ENCODE measurements at places on chromosomes 2 and 18. TPM values are rescaled to one million over a fixed set of nuclear protein-coding genes. Genes with fewer than 3 reads are reported as not detected.

DNA sequence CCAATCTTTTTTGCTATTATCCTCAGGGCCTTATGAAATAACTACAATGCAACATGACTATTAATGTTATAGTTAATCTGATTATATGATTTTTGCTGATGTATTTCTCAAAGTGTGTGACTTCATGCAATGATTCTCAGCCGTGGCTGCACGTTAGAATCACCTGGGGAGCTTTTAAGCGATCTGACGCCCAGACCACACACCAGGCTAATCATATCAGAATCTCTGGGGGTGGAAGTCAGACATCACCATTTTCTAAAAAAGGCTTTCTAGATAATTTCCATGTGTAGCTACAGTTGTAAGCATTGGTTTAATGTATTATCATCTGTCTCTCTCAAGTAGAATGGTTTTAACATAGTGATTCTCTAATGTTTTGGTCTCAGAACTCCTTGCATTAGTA lies 5.5 kb upstream of the QPCT start:
- no peaks in the 10 kb centered on the region for H3K36me3 ChIP-seq
- no peaks in the 10 kb centered on the region for H3K27me3 ChIP-seq
- DNase-seq, result no peak
- H3K27ac ChIP-seq, result no peak overlapping the region

DNA sequence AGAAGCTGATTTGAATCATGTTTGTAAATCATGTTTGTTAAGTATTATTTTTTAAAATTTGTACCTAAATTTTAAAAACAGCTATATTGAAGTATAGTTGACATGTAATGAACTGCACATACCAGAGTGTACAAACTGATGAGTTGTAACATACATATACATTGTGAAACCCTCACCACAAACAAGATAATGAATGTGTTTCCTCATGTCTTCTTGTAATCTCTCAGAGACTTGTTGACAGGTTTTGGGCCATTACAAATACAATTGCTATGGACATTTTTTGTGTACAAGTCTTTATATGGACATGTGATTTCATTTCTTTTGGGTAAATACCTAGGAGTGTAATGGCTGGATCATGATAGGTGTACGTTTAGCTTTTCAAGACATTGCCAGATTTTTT lies 21.5 kb downstream of the WDR43 start:
- H3K4me3 ChIP-seq, result no peak overlapping the region
- peaks cover 65% of the 10 kb centered on the region for H3K36me3 ChIP-seq
- no peaks in the 10 kb centered on the region for H3K4me1 ChIP-seq

GRCh38 chr2:215979620-215980019 lies 33.7 kb downstream of the MREG start:
- H3K27me3 ChIP-seq, result no peaks in the 10 kb centered on the region
- H3K4me1 ChIP-seq, result no peaks in the 10 kb centered on the region
- no peak for DNase-seq
- H3K36me3 ChIP-seq, result no peaks in the 10 kb centered on the region
- no peak overlapping the region for H3K4me3 ChIP-seq
- no peak overlapping the region for H3K27ac ChIP-seq

- no peak overlapping the region for H3K4me3 ChIP-seq
- H3K27me3 ChIP-seq, result no peaks in the 10 kb centered on the region
- no peaks in the 10 kb centered on the region for H3K36me3 ChIP-seq
Measured at GRCh38 chr2:212549941-212550340, 11.3 kb upstream of the ERBB4 start.

- H3K27me3 ChIP-seq, result no peaks in the 10 kb centered on the region
- H3K27ac ChIP-seq, result no peak overlapping the region
- no peak overlapping the region for H3K4me3 ChIP-seq
- H3K36me3 ChIP-seq, result no peaks in the 10 kb centered on the region
- H3K4me1 ChIP-seq, result no peaks in the 10 kb centered on the region
Measured at GRCh38 chr2:143420313-143420712, 291.1 kb downstream of the ARHGAP15 start.

GRCh38 chr2:29393676-29394075 lies 278.5 kb downstream of the CLIP4 start:
- no peak for DNase-seq
- no peaks in the 10 kb centered on the region for H3K27me3 ChIP-seq
- no peak overlapping the region for H3K4me3 ChIP-seq
- H3K4me1 ChIP-seq, result peaks cover 7% of the 10 kb centered on the region
- H3K36me3 ChIP-seq, result no peaks in the 10 kb centered on the region

- H3K4me3 ChIP-seq, result no peak overlapping the region
- DNase-seq, result no peak
- no peak overlapping the region for H3K27ac ChIP-seq
- H3K36me3 ChIP-seq, result no peaks in the 10 kb centered on the region
- H3K4me1 ChIP-seq, result no peaks in the 10 kb centered on the region
Measured at GRCh38 chr2:28365158-28365557, 27.5 kb upstream of the FOSL2 start.

DNA sequence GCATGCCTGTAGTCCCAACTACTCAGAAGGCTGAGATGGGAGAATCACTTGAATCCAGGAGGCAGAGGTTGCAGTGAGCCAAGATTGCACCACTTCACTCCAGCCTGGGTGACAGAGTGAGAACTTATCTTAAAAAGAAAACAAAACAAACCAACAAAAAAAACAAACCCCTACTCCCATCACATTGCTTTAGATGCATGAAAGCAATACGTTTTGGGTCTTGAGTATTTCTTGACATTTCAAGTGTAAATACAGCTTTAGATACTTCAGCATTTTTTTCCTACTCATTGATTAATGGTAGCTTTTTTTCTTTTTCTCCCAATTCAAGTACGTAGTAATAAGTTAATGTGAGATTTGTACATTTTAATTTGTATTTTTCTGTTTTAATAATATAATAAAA lies 20.3 kb downstream of the RASGRP3 start:
- H3K36me3 ChIP-seq, result no peaks in the 10 kb centered on the region
- DNase-seq, result no peak
- H3K27me3 ChIP-seq, result no peaks in the 10 kb centered on the region

DNA sequence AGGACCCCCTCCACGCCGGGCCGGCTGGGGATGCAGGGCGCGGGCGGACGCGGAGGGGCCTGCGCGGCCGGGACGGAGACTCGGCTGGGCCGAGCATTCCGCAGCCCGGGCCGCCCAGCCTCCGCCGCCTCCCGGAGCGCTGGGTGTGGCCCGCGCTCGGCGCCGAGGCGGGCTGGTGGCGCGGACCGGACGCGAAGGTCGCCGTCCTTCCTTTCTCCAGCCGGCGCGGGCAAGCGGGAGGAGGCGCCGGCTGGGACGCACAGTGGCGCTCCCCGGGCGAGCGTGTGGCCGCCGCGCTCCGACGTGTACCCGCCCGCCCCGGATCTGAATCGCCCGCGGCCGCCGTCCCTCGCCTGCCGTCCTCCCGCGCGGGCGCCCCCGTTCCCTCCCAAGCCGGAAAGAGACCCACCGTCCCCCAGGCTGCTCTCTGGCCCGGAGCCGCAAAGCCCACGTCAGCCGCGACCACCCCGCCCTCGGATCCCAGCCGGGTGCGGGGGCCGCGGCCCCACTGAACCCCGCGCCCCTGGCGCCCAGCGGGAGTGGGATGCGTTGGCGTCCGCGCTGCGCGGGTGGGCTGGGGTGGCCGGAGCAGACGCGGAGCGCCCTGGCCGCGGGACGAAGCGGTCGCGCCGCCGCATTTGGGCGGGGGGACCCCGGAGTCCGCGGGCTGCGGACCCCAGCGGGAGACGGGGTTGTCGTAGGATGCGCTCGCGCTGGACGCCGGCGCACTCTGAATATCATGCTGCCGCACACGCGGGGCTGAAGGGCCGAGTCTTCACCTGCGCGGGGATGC lies 634 bp downstream of the SPATS2L start:
- no peaks in the 10 kb centered on the region for H3K27me3 ChIP-seq
- no peak overlapping the region for H3K27ac ChIP-seq
- H3K4me3 ChIP-seq, result no peak overlapping the region
- H3K36me3 ChIP-seq, result no peaks in the 10 kb centered on the region
- H3K4me1 ChIP-seq, result no peaks in the 10 kb centered on the region

DNA sequence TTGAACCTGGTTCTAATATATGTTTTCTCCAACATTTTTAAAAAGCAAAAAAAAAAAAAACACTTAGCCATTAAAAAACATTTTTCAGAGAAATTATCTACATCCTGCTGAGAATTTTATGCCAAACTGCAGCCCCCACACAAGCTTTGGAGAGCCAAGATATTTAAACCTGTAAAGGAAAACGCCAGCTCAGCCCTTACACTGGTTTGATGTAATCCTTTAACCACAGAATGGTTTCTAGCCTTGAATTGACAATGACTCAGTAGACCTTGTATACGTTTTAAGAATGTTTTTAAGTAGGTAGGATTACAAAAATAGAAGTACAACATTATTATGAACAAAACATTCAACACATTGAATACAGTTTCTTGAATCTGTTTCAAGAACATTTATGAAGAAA lies 113.6 kb downstream of the BABAM2 start:
- H3K4me1 ChIP-seq, result no peaks in the 10 kb centered on the region
- no peak overlapping the region for H3K27ac ChIP-seq
- H3K36me3 ChIP-seq, result no peaks in the 10 kb centered on the region
- no peaks in the 10 kb centered on the region for H3K27me3 ChIP-seq

GRCh38 chr2:76667821-76668271 lies 854.3 kb downstream of the LRRTM4 start:
- no peak overlapping the region for H3K27ac ChIP-seq
- H3K4me1 ChIP-seq, result no peaks in the 10 kb centered on the region
- no peaks in the 10 kb centered on the region for H3K27me3 ChIP-seq
- no peaks in the 10 kb centered on the region for H3K36me3 ChIP-seq

- no peak for DNase-seq
- no peaks in the 10 kb centered on the region for H3K27me3 ChIP-seq
- peaks cover 10% of the 10 kb centered on the region for H3K4me1 ChIP-seq
- no peaks in the 10 kb centered on the region for H3K36me3 ChIP-seq
- no peak overlapping the region for H3K27ac ChIP-seq
Measured at GRCh38 chr2:176111846-176112374, 4.7 kb upstream of the HOXD10 start.

- H3K27me3 ChIP-seq, result no peaks in the 10 kb centered on the region
- no peaks in the 10 kb centered on the region for H3K36me3 ChIP-seq
- H3K27ac ChIP-seq, result no peak overlapping the region
- DNase-seq, result no peak
Measured at GRCh38 chr2:220510668-220511067, 883.2 kb downstream of the SLC4A3 start.

DNA sequence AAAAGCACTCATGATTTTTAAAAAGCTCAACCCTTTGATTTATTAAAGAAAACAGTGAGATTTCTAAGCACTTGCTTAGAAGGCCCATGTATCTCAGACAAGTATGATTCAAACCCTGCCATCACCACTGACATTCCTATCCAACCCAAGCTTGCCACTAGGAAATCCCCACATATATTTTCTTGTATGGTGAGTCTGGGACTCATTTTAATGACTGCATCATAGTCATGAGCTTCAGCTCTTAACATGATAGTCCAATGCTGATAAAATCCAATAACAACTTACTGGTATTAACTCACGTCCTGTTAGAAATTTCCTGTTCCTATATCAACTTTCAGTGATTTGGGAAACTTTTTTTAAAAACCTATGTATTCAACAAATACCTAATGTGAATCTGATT lies 39.4 kb upstream of the NCKAP5 start:
- no peak overlapping the region for H3K27ac ChIP-seq
- H3K27me3 ChIP-seq, result no peaks in the 10 kb centered on the region
- no peak overlapping the region for H3K4me3 ChIP-seq
- no peaks in the 10 kb centered on the region for H3K4me1 ChIP-seq

- peak overlapping the region; percentile 52 for H3K4me3 ChIP-seq
- H3K27ac ChIP-seq, result peak overlapping the region; percentile 69
- H3K4me1 ChIP-seq, result peaks cover 55% of the 10 kb centered on the region
- DNase-seq, result peak; percentile 87
- H3K36me3 ChIP-seq, result no peaks in the 10 kb centered on the region
- no peaks in the 10 kb centered on the region for H3K27me3 ChIP-seq
Measured at GRCh38 chr2:144605231-144605840, 85.4 kb upstream of the ZEB2 start.

GRCh38 chr2:237268004-237268708 lies 145.8 kb downstream of the COL6A3 start:
- no peaks in the 10 kb centered on the region for H3K27me3 ChIP-seq
- no peaks in the 10 kb centered on the region for H3K4me1 ChIP-seq
- no peak for DNase-seq
- H3K36me3 ChIP-seq, result no peaks in the 10 kb centered on the region
- H3K27ac ChIP-seq, result no peak overlapping the region
- H3K4me3 ChIP-seq, result no peak overlapping the region

DNA sequence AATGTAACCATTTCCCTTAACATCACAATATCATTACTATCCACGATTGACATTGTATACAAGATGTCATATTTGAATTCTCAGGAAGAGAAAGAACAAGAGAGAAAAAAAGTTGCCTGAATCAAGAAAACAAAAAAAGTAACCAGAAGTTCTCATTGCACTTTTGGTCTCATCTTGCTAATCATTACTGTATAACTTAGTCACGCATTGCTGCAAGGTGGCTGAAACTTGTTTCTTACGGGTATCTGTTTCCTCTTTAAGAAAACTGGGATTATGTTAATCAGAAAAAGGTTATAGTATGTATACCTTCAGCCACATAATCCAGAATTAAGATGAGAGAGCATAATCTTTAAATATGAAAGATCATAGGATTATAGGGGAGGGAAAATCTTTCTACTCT lies 639.7 kb upstream of the SYT4 start:
- H3K27me3 ChIP-seq, result no peaks in the 10 kb centered on the region
- H3K36me3 ChIP-seq, result no peaks in the 10 kb centered on the region
- H3K4me1 ChIP-seq, result no peaks in the 10 kb centered on the region

DNA sequence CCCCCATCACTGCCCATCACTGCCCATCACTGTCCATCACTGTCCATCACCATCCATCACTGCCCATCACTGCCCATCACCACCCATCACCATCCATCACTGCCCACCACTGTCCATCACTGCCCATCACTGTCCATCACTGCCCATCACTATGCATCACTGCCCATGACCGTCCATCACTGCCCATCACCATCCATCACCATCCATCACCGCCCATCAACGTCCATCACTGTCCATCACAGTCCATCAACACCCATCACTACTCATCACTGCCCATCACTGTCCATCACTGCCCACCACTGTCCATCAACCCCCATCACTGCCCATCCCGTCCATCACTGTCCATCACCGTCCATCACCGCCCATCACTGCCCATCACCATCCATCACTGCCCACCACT lies 57.8 kb upstream of the OTOS start:
- no peaks in the 10 kb centered on the region for H3K36me3 ChIP-seq
- no peak overlapping the region for H3K27ac ChIP-seq
- H3K4me1 ChIP-seq, result no peaks in the 10 kb centered on the region
- DNase-seq, result no peak
- H3K27me3 ChIP-seq, result no peaks in the 10 kb centered on the region
- H3K4me3 ChIP-seq, result no peak overlapping the region

Gene ALPP
- total RNA-seq, result not detected

Gene FBLN7
- 0.07 TPM for total RNA-seq

Gene IMPA2
- total RNA-seq, result 2.1 TPM

Gene KCNG3
- total RNA-seq, result not detected

Gene FRZB
- total RNA-seq, result not detected

Gene LHCGR
- not detected for total RNA-seq

Gene ERFE
- 2.8 TPM for total RNA-seq

Gene BCL2
- total RNA-seq, result 263 TPM

Gene MYO1B
- total RNA-seq, result not detected

Gene FAM161A
- total RNA-seq, result 9.5 TPM

Gene SP140L
- 17.0 TPM for total RNA-seq
